ENCODE measurements at places on chromosomes 3 and 15.

- peak; percentile 51 for DNase-seq
Measured at GRCh38 chr15:78050441-78050809, 27.1 kb downstream of the TBC1D2B start.

- peak; percentile 42 for DNase-seq
Measured at GRCh38 chr3:24472358-24472757, 22.3 kb downstream of the THRB start.

- DNase-seq: no peak
Measured at GRCh38 chr15:57152666-57153539, 223.4 kb upstream of the CGNL1 start.

DNA sequence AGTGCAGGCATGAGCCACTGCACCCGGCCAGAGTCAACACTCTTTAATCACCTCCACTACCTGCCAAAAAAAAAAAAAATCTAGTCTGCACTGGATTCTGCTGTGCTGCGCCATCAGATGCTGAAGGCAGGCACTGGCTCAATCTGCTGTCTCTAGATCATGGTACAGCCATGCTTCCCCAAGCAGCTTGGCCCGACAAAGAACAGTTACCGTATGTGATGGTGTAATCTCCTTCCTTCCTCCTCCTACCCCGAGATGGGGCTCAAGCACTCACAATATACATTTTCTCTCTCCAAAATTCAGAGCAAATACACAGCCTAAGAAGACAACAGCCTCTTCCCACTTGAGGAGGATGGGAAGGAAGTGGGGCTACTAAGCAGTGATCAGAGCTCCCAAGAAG, 45.1 kb downstream of the DAPK2 start:
- DNase-seq: no peak

Data from GM23248 (cell line).